ENCODE measurements at places on chromosomes 6 and 20. TPM values are rescaled to one million over a fixed set of nuclear protein-coding genes. Genes with fewer than 3 reads are reported as not detected.

Gene DZANK1
- 0.35 TPM for total RNA-seq

Gene PSORS1C1
- total RNA-seq = 0.82 TPM

Gene RBBP9
- 9.7 TPM for total RNA-seq

Gene SMPDL3A
- total RNA-seq = 14.3 TPM

Gene TGM2
- 25.2 TPM for total RNA-seq

Gene GGTLC1
- total RNA-seq = not detected

Gene FAM209B
- total RNA-seq = not detected

Gene CPXM1
- 13.2 TPM for total RNA-seq

Gene LY6G5C
- total RNA-seq = not detected

Gene SNAP25
- total RNA-seq = 2.1 TPM

Data from pericardium fibroblast (primary cell).